Left ventricle myocardium inferior (tissue), 1 donor: ENCODE measurements at places on chromosomes 6 and 20. TPM values are rescaled to one million over a fixed set of nuclear protein-coding genes. Genes with fewer than 3 reads are reported as not detected.

DNA sequence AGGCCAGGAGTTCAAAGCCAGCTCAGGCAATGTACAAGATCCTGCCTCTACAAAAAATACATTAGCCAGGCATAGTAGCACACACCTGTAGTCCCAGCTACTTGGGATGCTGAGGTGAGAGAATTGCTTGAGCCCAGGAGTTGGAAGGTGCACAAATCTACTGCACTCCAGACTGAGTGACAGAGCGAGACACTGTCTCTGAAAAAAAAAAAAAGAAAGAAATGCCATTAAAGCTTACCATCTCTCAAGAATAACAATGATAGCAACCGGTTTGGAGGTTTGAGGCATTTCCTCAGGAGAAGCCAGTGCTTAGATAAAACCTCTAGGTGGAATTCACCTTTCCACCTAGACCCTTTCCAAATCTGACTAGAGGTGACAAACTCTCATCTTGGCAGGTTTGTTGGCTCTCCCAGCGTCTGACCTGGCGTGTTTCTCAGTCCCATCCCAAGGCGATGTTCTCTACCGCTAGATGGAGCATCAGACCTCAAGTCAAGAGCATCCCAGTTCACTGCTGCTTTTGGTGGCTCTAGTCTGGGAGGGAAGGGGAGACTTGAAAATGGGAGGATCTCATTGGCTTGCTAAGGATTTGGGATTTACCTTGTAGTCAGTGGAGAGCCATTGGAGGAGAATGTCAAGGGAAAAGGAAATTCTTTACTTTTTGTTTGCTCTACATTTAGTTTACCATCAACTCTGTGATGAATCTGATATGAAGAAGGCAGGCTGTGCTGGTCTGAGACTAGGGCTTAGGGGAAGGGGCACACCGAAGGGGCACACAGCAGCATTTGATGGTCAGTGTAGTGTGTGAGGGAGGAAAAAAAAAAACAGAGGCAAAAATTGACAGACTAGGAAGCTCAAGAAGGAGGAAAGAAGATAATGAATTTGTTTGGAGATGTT, 67.9 kb downstream of the NCOA7 start:
- no peak for DNase-seq

GRCh38 chr6:151412909-151413308, 21.6 kb upstream of the ZBTB2 start:
- DNase-seq: no peak

DNA sequence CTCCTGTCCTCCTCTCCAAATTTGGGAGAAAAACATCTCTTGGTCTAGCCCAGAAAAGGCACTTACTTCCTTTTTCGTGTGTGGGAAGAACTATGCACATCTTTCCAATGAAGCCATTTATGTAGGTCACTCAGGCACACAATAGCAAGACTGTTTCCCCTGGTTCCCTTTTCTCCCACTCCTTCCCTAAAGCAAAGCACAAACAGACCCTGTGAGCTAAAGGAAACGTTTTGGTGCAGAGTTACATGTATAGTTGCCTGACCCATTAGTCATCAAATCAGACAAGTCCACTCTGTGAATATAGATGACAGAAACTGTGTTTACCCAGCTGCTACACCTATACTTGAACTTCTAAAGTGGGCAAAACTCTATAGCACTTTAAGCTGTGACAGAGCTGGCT, 474.6 kb downstream of the COL12A1 start:
- no peak for DNase-seq

GRCh38 chr6:155440398-155441111, 15.1 kb downstream of the NOX3 start:
- no peak for DNase-seq

DNA sequence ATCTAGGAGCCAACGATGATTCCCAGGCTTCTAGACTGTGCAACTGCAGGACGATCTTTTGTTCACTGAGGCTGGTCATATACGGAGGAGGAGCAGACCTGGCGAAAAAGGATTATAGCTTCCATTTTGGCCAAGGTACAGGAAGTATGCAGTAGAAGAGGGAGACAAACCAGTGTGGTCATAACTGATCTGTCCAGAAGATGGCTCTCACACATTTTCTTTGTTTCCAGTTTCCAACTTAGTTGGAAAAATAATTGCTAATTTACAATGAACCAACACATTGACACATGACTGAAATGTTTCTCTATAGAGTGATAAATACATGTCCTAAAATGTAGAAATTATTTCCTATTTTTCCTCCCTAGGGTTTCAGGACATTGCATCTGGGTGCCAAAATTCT, 364.1 kb upstream of the BTBD3 start:
- DNase-seq: no peak

DNA sequence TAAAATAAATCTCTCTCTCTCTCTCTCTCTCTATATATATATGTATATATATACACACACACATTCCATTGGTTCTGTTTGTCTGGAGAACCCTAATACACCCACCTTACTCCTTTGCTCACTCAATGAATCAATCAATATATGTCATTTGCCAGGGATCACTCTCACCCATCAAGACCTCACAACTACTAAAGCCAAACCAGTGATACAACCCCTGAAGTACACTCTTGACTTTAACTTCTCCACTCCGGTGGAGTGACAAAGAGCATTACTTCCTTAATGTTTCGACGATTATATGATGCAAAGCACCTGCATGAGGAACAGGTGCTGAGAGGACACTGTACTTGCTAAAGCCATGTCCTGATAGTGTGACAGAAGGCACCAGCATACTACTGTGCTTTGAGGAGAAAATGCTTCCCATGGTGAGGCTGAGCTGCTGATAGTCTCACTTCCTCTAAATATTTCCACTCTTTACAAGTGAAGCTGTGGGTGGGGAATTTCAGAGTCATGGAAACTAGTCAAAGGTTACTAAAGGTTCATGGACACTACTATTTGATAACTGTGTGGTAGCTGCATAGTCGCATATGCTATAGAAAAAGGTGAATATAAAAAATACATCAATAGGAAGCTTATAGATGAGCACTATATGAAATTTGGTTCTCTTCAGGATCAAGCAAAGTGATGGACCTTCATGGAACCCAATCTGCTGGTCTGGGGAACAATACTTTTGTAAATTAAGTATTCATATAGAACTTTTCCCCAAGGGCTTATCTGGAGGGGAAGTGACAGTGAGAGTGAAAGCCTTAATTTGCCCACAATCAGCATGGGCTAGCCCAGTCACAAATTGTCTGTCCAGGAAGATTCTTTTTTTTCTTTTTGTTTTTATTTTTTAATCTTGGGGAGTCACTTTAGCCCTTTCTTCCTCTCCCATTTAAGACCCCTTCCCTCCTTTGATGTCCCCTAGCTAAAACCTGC, 141.9 kb upstream of the NEDD9 start:
- no peak for DNase-seq

DNA sequence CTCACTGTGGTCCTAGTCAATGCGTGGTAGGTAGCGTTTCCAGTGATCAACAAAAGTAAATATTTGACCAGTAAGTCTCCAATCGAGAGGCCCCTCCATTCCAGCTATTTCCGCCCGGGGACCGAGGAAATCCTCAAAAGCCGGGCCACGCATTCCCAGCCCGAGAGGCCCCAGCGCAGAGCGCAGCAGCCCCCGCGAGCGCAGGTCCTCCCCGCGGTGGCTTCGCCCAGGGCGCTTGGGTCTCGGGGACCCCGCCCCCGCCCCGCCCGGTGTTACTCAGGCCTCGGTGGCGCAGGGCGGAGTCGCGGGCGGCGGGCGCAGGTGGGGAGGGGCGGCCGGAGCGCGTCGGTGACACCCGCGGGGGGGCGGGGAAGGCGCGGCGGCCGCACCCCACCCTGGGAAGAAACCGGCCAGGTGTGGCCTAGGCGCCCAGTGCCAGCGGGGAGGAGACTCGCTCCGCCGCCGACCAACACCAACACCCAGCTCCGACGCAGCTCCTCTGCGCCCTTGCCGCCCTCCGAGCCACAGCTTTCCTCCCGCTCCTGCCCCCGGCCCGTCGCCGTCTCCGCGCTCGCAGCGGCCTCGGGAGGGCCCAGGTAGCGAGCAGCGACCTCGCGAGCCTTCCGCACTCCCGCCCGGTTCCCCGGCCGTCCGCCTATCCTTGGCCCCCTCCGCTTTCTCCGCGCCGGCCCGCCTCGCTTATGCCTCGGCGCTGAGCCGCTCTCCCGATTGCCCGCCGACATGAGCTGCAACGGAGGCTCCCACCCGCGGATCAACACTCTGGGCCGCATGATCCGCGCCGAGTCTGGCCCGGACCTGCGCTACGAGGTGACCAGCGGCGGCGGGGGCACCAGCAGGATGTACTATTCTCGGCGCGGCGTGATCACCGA, at the start of gene DSP:
TSS of gene DSP (plus strand) at position 497 of the 890 bp plus-strand sequence. CDS start at position 742, 245 bp downstream.
- DNase-seq: peak; percentile 68

DNA sequence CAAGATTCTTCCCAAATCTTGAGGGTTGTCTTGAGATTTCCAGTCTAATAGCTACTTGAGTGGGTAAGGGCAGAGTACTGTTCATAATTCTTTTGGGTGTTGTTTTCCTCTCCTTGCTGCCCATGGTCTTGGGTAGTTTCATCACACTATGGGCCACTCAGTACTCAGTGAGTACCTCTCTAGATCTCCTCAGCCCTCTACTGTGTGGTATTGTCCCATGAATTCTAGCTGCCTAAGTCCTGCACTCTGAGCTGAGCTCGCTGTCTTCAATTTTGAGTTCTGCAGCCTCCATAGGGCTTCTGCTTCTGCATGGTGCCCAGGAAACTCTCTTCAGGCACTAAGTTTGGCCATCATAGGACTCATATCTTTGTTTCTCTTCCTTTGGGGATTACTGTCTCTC, 42.3 kb downstream of the ASXL1 start:
- no peak for DNase-seq

- DNase-seq: no peak
Measured at GRCh38 chr6:164911873-164912580, 397.4 kb downstream of the C6orf118 start.

ZBP1 gene
- not detected for total RNA-seq

NOX3 gene
- not detected for total RNA-seq

TNNC2 gene
- total RNA-seq: 0.33 TPM
